Stimulated activated memory B cell treated with anti-CD40 and anti-IgM and Interleukin-4, amounts not matched to agents 10 μg/mL and 1 μg/mL and 100 μg/mL, for 72 hours (primary cell): ENCODE measurements at places on chromosomes 12 and 14.

- ATAC-seq, result no peak
Measured at GRCh38 chr12:13843841-13844240, 137.6 kb downstream of the GRIN2B start.

GRCh38 chr14:104399432-104400155 is 180.0 kb upstream of the C14orf180 start:
- no peak for ATAC-seq

DNA sequence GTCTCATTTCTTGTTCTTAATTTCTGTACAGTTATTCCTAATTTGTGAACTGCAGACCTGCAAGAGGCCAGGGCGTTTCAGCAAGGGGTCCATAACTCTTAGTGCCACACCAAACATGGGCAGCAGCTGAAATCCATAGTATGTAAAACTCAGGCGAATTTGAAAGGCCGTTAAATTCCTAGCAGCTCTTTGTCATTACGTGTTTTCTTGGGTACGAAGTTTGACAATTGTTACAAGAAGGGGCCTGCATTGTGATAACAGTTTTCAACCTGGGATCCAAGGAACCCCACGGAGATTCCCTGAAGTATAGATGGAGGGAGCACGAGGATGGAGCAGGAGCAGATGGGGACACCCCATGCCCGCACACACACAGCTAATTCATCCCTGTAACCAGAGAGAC is 288.0 kb downstream of the ZFP36L1 start:
- ATAC-seq, result no peak

- ATAC-seq, result no peak
Measured at GRCh38 chr12:42716491-42716891, 126.9 kb upstream of the PRICKLE1 start.

- ATAC-seq, result no peak
Measured at GRCh38 chr12:17108877-17109541, 503.0 kb upstream of the LMO3 start.

DNA sequence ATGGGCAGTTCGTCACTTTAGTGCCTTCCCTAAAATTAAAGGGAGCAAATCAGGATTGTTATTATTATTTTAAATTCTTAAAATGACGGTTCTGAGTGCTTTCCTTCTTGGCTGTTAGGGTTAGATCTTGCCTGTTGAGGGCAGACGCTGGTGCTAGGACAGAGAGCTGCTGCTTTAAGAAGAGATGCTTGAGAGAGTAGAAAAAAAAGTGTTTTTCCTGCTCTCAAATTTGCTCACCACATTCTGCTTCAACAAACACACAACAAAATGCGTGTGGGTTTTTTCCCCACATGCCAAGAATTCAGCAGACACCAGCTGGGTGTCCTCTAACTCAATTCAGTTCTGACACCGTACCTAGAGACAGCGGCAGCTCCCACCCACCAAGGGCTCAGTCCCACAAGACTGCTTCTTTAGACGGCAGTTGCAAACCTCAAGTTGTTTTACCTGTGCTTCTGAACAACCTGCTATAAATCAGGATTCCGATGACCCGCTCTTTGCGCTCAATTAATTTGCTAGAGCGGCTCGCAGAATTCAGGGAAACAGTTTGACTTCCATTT is 75.8 kb upstream of the RIN3 start:
- peak; percentile 62 for ATAC-seq

GRCh38 chr12:18158774-18159557 is 69.0 kb upstream of the RERGL start:
- ATAC-seq, result no peak

DNA sequence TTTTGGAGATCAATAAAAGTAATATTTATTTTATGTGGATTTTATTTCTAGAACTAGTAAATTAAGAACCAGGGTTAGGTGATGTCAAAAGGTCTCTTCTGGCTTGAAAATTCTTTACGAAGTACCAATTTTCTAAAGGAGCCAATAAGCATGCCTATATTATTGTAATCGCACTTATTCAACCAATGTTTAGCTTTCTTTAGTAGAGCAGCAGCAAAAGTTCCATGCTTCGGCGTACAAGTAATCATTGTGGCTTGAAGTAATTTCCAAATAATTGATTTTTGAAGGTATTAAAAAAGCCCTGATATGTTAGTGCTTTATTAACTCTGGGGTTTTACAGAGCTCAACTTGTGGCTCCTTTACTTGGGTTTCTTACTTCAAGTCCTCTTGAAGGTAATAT is 3.4 kb downstream of the RMST start:
- ATAC-seq, result no peak

DNA sequence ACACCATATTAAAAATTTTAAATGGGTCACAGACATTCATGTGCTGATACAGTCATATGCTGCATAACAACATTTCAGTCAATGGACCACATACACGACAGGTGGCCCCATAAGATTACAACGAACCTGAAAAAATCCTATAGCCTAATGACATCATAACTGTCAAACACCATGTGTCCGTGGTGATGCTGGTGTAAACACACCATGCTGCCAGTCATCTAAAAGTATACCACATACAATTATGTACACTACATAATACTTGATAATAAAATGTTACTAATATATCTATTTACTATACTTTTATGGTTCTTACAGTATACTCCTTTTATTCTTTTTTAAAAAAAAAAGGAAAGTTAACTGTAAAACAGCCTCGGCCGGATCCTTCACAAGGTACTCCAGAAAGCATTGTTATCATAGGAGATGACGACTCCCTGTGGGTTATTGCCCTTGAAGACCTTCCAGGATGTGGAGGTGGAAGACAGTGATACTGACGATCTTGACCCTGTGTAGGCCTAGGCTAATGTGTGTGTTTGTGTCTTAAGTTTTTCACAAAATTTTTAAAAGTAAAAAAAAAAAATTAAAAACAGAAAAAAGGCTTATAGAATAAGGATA is 5.0 kb upstream of the TDG start:
- ATAC-seq, result no peak

- ATAC-seq, result no peak
Measured at GRCh38 chr12:89575374-89575773, 49.5 kb upstream of the POC1B start.

DNA sequence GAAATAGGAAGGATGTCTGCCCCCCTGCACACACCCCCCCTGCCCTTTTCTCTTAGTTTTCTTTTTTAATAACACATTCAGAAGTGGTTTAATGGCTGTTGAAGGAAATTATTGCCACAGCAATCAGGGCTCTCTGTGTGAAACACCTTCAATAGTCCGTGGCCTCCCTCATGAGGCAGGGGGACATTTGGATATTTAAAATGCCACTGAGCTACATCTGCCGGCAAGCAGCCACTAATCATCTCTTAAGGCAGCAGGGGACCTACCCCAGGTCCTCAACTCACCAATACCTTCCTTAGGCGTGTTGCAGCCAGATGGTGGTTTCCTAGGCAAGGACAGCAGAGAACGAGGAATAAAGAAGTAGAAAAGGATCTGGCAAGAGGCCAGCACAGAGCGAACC is 283.2 kb downstream of the TTC8 start:
- no peak for ATAC-seq

DNA sequence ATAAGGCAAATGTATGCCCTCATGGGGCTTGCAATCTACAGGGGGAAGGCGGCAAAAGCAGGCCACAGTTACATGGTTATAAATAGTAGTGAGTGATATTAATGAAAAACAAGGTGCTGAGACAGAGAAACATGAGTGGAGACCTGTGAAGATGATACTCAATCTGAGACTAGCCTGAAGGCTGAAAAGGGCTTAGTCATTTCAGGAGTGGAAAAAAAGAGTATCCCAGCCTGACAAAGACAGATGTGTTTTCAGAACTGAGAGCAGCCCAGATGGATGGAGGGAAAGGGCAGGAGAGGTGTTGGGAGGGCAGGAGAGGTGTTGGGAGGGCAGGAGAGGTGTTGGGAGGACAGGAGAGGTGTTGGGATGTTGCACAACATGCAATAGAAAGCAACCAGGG is 181.9 kb downstream of the C12orf42 start:
- ATAC-seq, result peak; percentile 75

DNA sequence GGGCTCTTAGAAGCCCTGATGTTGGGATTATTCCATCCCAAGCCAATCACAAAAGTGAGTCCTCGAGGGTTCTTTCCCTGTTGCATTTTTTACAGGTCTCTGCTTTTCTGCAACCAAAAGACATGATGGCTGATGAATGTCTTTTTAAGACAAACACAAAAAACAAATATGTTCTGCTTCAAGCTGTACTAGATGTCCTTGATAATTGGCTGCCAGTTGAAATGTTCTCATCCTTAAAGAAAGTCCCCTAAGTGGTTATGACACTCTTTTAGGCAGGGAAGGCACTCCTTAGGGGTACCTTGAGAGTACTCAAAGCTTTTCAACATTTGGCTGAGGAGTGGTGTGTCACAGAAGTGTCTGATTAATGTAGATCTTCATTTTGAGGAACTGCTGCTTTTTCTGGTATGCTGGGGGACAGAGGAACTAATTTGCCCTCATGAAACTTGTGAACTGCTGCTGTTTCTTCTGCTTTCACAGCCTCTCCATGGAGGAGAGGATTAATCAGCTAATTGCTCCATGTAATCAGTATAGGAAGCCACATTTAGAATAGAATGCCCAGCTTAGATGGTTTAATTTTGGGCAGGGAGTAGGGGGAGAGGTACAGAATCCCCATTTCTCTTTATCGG is 22.8 kb upstream of the IGF1 start:
- peak; percentile 86 for ATAC-seq

- ATAC-seq, result no peak
Measured at GRCh38 chr12:109263439-109263838, 45.6 kb downstream of the FOXN4 start.

- no peak for ATAC-seq
Measured at GRCh38 chr12:32981139-32981538, 84.6 kb upstream of the PKP2 start.

DNA sequence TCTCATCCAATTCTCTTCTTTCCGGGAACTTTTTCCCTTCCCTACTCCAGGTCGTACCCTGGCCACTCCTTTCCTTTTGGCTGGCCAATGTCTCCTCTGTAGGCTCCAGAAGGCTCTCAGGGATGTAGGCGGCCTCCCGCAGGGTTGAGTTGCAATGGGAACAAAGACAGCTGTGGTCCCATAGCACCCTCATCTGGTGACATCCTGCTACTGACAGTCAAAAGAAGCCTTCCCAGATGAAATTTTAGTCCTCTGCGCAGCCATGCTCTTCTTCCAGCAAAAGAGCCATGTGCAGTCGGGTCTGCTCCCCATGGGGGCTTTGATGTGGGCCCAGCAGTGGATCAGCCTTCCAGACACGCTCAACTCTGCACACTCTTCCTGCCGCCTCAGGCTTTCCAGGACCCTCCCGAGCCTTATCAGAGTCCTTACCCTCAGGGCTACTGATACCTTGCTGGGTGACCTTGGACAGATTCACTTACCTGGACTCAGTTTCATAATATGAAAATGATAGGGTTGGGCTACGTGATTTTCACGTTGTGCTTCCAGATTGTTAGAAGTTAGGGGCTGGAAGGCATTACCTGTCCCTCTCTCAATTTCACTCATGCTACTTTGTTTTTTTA is 5.5 kb upstream of the CELA1 start:
- no peak for ATAC-seq

DNA sequence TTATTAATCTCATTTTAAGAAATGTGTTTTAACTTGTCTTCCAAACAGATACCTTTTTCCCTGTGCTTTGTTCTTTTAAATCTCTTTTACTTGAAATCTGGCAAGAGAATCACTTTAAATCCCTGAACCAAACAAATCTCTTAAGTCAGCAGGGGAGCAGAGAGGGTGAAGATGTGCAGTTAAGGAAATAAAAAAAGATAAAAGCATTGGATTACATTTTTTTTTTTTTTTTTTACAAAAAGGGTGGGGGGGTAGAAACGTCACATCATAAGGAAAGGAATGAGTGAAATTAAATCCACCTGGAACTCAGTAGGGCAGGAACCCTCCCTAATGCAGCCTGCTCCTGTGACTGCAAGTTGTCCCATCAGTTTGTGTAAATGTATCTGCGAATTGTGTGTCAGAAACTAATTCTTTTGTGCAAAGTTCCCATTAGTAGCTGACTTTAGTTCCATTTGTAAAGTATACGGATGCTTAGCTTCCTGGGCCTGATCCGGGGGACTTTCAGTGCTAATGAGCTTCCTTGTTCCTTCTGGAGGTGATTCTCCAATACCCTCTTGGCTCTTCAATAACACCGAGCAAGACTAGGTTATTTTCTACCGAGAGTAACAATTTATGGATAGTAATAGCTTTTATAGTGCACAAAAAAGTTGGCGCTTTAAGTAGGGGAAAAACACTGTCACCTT is 1.5 kb downstream of the TTC6 start:
- no peak for ATAC-seq

GRCh38 chr12:85237327-85237726 is 42.7 kb upstream of the ALX1 start:
- ATAC-seq, result no peak

- peak; percentile 87 for ATAC-seq
Measured at GRCh38 chr12:92185052-92185451, 39.4 kb upstream of the BTG1 start.

DNA sequence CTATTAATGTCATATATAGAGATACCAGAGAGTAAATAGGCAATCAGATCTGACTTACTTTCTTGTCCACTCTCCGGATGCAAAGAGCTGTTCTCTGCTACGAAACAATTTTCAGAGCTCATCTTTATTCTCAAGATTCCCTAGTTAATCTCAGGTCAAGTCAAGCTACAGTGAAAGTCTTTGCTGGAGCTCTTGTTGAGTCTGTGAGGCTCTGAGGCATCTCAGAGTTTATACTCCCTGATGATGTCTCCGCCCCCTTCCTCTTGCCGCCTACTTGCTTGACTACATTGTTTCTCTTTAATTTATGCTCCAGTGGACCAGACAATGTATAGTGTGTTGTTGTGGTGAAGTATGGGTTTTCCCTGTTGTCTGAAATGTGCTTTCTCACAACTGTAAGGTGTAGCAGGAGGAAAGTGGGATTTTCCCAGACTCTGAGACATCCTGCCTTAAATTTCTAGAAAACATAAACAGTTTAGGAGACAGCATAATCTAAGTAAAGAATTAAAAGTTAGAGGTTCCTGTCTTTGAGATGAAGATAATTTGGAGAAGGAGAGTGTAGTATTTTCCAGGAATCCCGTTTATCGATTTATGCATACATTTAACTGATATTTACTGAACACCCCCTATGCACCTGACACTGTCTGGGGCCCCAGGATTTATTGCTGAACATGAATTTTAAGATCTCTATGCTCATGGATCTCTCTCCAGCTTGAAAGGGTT is at the start of gene CD69:
Gene CD69, minus strand, starts transcription at position 203 of the 720 bp plus-strand sequence. Its CDS starts 81 bp downstream, at position 122.
- peak; percentile 87 for ATAC-seq

GRCh38 chr12:49345051-49345824 is 1.4 kb upstream of the DNAJC22 start:
- peak; percentile 63 for ATAC-seq

DNA sequence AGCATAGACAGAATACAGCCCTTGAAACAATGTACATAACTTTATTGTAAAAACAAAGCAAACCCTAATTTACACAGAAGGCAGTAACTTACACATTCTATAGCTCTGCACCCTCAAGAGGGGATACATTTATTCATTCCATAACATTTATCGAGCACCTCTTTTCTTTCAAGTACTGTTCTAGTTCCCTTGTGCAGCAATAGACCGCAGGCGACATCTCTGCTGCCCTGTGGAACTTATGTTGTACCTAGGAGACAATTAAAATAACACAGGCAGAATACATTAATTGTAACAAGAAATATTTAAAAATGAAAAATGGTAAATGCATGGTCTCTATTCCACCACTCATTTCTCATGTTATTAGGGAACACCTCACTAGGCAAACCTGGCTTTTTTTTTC is 1.4 kb upstream of the ARHGDIB start:
- no peak for ATAC-seq

- no peak for ATAC-seq
Measured at GRCh38 chr14:100994756-100995330, 91.3 kb upstream of the RTL1 start.

GRCh38 chr14:25108959-25109358 is 59.0 kb upstream of the STXBP6 start:
- no peak for ATAC-seq

GRCh38 chr12:120998435-120998834 is 17.9 kb downstream of the C12orf43 start:
- ATAC-seq, result no peak

- no peak for ATAC-seq
Measured at GRCh38 chr12:81128930-81129554, 51.2 kb downstream of the ACSS3 start.
